ENCODE measurements at places on chromosomes 6 and 20. TPM values are rescaled to one million over a fixed set of nuclear protein-coding genes. Genes with fewer than 3 reads are reported as not detected.

Gene C6orf58
- not detected for total RNA-seq

Gene TREM1
- total RNA-seq = not detected

Gene APMAP
- 105 TPM for total RNA-seq

Gene CRIP3
- not detected for total RNA-seq

Gene RPS10
- 1,416 TPM for total RNA-seq

Gene WFDC5
- total RNA-seq = not detected

Gene LPA
- total RNA-seq = not detected

Gene OTOR
- total RNA-seq = not detected

Gene MOCS1
- total RNA-seq = 10.3 TPM

Gene TRIM10
- total RNA-seq = not detected

Gene NKAIN4
- not detected for total RNA-seq

Gene ADNP
- total RNA-seq = 66.0 TPM

Gene KCNK16
- not detected for total RNA-seq

Gene SLC35F1
- not detected for total RNA-seq

Gene TSBP1
- total RNA-seq = not detected

Gene EDN3
- total RNA-seq = not detected

Gene SSTR4
- total RNA-seq = not detected

Gene GNAS-AS1
- 0.58 TPM for total RNA-seq

Gene DEF6
- 0.77 TPM for total RNA-seq

Gene SYNCRIP
- total RNA-seq = 155 TPM

Gene ESF1
- total RNA-seq = 15.2 TPM

Gene FHL5
- total RNA-seq = not detected

Gene DSP
- 0.32 TPM for total RNA-seq

Gene GSTA1
- not detected for total RNA-seq

Gene CALHM5
- 6.6 TPM for total RNA-seq

Gene TRIM31
- total RNA-seq = not detected

Gene ZSCAN23
- 1.7 TPM for total RNA-seq

Gene RAET1L
- not detected for total RNA-seq

Gene ZNF165
- 0.30 TPM for total RNA-seq

Gene IPCEF1
- total RNA-seq = 0.99 TPM

Gene TINAG
- 0.21 TPM for total RNA-seq

Gene C6orf163
- total RNA-seq = 2.5 TPM

Gene CLDN20
- total RNA-seq = not detected

Gene HLA-DPB1
- total RNA-seq = 2.3 TPM

Gene MAS1
- total RNA-seq = not detected

All from endothelial cell of umbilical vein (primary cell).